Stimulated activated CD8-positive, alpha-beta memory T cell treated with anti-CD3 and anti-CD28 coated beads, Interleukin-4, amount 100 ng/mL, for 4 hours (primary cell): ENCODE measurements at places on chromosomes 11 and 22.

GRCh38 chr11:72965672-72966071, 151.5 kb downstream of the ATG16L2 start:
- no peak for DNase-seq

- DNase-seq, result no peak
Measured at GRCh38 chr11:86155200-86155844, 86.4 kb upstream of the PICALM start.

- no peak for DNase-seq
Measured at GRCh38 chr11:78688460-78688859, 113.8 kb upstream of the NARS2 start.

DNA sequence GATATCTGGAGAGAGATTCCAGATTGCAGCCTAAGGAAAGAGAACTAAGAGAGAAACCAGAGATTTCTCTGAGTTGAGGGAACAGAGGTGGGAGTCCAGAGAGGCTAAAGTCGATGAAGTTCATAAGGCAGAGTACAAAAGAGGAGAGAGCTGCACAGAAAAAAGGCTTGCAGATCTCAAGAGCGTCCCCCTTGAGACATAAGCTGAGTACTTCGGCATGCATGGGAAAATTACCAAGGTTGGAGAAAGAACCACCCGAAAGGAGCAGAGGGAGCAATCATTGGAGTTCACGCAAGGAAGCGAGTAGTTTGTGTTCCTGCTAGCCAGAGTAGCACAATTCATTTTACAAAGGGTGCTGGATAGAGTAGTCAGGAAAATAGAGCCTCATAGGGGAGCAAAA, 293.5 kb downstream of the TMEM135 start:
- DNase-seq, result no peak

DNA sequence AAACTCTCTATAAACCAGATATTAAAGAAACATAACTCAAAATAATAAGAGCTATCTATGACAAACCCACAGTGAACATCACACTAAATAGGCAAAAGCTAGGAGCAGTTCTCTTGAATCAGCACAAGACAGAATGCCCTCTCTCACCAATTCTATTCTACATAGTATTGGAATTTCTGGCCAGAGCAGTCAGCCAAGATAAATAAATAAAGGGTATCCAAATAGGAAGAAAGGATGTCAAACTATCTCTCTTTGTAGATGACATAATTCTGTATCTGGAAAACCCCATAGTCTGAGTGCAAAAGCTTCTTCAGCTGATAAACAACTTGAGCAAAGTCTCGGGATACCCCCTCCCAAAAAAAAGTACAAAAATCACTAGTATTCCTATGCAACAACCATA, 359.8 kb downstream of the LRRC4C start:
- no peak for DNase-seq

GRCh38 chr11:68904248-68904847, 657 bp downstream of the IGHMBP2 start:
- no peak for DNase-seq

- DNase-seq, result no peak
Measured at GRCh38 chr11:47184711-47185304, 1.4 kb downstream of the PACSIN3 start.

- DNase-seq, result no peak
Measured at GRCh38 chr11:60084631-60085273, 3.7 kb upstream of the MS4A2 start.

DNA sequence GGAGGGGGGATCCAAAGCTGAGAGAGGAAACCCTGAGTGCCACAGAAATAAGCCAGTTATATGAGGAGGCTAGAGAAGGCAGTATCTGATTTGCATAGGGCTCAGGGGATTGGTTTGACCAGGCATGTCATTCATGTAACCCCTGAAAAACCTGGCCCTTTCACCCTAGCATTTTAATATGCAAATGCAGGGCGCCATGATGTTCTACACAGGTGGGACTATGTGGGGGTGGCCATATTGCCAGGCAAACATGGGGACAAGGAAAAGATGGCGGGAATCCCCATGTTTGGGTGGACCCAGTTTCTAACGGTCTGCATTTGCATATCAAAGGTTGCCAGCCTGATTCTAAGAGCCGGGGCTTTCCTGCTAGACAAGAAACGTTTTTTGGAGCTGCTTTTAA, 27.2 kb downstream of the CSF2RB start:
- DNase-seq, result no peak

DNA sequence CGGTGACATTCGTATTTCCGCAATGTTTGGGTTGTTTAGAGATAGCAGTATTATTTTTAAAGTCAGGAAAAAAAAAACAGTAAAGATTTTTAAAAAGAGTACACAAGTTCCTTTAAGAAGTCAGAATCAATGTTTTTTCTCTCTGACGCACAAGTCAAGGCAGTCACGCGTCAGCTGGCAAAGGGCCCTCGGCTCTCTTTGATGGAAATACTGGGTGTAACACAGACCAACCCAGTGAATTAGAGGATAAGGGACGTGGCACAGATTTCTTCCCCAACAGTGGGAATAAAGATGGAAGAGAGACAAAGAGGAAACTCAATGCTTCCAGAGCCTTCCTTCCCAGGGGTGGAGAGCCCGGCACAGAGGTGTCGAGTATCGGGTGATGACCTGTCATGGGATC, 13.4 kb downstream of the ASCC2 start:
- DNase-seq, result no peak

GRCh38 chr11:100705447-100705846, 18.4 kb downstream of the ARHGAP42 start:
- no peak for DNase-seq

GRCh38 chr22:38872172-38872830, at the start of gene CBX6:
CBX6 (minus strand) TSS chr22:38872216; CDS start chr22:38872190, 26 bp downstream.
- peak; percentile 89 for DNase-seq

- DNase-seq, result no peak
Measured at GRCh38 chr11:93603225-93604007, 58.1 kb upstream of the CEP295 start.

DNA sequence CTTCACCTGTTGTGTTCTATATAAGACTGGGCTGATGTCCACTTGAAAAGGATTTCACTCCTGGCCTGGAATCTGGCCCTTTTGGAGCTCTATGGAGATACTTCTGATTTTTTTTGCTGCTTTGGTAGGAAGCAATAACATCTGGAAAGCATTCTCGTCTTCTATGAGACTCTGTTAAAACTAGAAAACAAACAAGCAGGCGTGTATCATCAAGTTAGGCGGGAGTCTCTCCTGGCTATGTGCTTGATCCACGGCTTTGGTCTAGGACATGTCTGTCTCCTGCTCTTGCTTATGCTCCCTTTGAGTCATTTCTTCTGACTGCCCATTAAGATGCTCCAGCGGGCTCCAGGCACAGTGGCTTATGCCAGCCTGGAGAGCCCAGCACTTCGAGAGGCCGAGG, 121.4 kb upstream of the TTC12 start:
- no peak for DNase-seq

DNA sequence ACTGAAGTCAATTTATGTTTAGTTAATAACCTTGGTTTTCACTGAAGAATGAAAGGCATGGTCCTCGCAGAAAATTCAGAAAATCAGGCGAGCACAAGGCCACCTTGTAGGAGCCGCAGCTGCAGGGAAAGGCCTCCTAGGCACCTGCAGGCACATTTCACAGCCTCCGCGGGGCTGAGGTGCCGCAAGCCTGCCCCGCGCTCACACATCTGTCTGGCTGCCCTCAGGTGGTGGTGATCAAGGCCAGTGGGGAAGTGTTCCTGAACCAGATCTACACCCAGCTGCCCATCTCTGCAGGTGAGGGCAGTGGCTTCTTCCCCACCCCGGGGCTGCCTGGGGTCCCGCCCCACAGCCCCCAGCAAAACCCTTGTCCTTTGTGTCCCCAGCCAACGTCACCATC, 10.5 kb downstream of the MUC5AC start:
- no peak for DNase-seq

GRCh38 chr11:95760941-95761340, 28.6 kb downstream of the FAM76B start:
- no peak for DNase-seq

GRCh38 chr22:26904483-26904882, 247.1 kb downstream of the MIAT start:
- no peak for DNase-seq

DNA sequence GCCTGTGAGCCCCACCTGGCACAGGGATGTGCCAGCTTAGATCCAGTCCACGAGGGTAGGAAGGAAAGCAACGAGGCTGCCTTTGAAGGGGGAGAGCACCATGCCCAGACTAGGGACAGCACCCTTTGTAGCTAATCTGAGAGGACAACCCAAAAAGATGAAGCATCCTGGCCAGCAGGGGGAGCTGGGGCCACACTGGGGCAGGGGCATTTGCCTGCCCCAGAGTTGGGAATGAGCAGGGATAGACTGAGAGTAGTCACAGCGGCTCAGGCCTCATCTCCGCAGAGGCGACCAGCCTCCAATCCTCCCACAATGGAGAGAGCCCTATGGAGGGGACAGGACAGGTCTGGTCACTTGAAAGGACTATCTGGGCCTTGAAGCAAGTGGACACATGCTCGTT, 16.4 kb downstream of the LMO1 start:
- DNase-seq, result no peak

DNA sequence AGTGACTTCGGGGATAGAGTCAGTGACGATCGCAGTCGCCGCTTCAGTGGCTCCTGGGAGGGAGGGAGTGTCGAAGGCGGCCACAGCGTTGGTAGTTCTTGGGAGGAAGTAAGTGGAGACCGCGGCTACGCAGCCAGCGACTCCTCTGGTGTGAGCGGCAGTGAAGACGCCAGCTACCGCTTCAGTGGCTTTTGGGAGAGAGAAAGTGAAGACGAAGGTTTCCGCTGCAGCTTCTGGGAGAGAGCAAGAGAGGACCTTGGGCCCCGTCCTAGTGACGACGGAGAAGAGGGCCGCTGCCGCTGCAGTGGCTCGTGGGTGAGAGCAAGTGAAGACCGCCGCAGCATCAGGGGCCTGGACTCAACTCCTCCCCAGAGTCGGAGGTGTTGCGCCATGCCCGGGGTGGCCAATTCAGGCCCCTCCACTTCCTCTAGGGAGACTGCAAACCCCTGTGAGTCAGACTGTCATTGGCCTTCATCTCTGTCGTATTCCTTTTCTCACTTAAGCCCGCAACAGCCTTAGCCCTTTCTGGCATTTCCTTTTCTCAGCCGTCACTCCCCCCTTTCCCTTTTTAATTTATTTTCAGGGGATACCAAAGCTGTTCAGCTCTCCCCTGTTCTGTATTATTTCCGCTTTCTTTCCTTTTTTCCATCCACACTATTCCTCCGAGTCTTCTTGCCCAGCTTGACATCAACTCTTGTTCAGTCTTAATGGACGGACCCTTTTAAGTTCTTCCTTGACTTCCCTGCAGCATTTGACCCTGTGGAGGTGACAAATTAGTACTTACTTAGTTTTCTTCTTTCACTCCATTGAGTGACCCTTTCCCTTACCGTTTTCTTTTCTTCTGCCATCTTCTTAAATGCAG, 1.0 kb downstream of the ANKRD42 start:
- DNase-seq, result peak; percentile 18

DNA sequence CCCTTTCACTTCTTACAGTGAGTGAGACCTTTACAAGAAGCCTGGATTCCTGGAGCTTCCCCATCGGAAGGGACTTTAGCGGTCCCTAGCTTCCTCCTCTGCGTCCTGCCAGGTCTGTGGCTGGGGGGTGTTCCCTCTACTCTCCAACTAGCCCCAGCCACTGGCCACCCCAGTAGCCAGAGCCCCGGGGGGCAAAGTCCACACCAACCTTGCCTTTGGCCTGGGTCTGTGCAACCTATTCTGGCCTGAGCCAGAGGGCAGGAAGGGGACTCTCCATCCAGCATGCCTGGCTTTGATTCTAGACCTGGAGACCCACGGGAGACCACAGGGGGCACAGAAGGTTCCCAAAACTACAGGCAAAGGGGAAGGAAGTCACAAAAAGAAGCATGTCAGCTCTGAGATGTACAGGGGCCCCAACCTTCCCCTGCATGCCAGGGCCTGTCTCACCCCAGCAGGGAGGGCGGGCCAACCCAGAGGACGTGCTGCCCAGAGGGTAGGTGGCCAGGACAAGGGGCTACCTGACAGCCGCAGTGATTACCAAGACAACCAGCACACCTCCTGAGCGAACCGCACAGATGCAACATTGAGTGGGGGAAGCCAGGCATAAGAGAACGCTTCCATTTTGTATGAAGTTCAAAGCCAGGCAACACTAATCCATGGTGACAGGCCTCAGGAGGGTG, 52.4 kb downstream of the DSCAML1 start:
- DNase-seq, result no peak

- DNase-seq, result no peak
Measured at GRCh38 chr11:108210441-108210840, 12.0 kb downstream of the NPAT start.

DNA sequence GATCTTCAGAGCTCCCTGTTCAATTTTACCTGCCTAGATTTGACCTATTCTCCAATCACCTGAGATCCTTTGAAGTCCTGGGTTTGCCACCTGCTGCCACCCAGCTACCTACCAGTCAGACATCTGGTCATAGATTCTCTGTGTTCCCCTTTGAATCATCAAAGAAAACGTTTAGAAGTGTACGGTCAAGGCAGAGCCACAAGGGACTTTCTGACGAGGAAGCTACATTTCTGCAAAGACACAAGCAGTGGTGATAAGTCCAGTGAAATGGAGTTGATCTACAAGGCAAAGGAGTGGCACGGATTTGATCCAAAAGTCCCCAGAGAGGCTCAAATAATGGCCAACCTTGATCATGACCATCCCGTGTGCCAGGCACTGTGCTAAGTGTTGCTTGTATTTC, 549.9 kb downstream of the MIAT start:
- DNase-seq, result no peak

DNA sequence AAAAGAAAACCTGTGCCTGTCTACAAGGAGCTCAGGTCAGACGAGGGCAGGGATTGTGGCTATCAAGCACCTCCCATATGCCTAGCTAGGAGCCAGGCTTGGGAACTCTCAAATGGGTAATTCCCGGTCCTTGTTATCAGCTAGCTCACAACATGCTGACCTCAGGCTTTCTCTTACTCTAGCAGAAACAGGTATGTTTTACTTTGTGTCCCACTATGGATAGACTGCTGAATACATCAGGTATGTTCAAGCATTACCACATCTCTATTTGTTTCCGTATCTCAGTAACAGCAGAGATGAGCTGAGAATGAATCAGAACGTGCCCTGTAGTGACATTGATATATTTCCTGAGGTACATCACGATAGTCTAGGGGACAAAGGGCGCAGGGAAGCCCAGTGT, 29.4 kb downstream of the SHISA8 start:
- no peak for DNase-seq

- no peak for DNase-seq
Measured at GRCh38 chr11:6397156-6397555, 6.9 kb downstream of the SMPD1 start.

GRCh38 chr22:48835857-48836672, 991.6 kb downstream of the BRD1 start:
- no peak for DNase-seq

GRCh38 chr11:128297805-128298204, 289.6 kb downstream of the ETS1 start:
- DNase-seq, result no peak

DNA sequence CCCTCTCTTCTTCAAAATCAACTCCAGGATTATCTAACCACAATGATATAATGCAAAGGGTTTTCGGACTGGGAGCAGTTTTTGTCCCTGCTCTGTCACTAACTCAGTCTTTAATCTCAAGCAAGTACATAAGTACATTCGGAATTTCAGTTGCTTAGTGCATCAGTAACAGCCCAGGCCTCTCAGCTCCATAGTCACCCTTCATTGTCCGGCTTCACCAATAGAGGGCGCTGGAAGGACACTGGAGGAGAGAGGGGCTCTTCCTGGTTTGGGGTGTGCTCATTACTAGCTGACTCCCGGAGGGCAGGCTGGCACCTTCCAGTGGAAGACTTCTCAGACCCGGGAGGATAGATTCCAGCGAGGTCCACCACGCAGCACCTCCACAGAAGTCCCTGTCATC, 90.4 kb upstream of the PDGFD start:
- no peak for DNase-seq

- DNase-seq, result no peak
Measured at GRCh38 chr11:46472662-46472994, 81.1 kb upstream of the CHRM4 start.

GRCh38 chr11:70712471-70712870, 314.1 kb downstream of the CTTN start:
- DNase-seq, result no peak
